Anterior cingulate cortex (tissue), 58 donors: ENCODE measurements at places on chromosomes 11 and 22.
A peak's percentile ranks its signal among the peaks of the same experiment; 100 is the strongest.

- no peak for DNase-seq
These were observed 6.3 kb downstream of the OVOL1 start for GRCh38 chr11:65793144-65793581.

GRCh38 chr11:104060820-104061219 is 24.4 kb downstream of the DDI1 start:
- DNase-seq: no peak

DNA sequence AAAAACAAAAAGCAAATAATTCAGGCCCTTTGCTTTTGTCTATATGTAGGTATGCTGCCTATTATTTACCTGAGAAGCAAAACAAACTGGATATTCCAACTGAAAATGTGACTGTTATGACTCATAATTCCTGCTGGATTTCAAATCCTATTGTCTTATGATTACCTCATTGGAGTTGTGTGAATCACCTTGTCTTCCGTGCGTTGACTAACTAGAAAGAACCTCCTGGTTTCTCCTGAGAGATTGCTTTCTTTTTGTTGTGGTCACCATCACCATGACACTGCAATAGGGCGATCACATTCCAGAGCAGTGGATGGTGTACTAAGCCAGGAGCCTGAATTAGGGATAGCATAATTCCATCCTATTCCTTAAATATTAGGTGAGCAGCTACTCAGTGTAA is 23.0 kb upstream of the EXPH5 start:
- no peak for DNase-seq

DNA sequence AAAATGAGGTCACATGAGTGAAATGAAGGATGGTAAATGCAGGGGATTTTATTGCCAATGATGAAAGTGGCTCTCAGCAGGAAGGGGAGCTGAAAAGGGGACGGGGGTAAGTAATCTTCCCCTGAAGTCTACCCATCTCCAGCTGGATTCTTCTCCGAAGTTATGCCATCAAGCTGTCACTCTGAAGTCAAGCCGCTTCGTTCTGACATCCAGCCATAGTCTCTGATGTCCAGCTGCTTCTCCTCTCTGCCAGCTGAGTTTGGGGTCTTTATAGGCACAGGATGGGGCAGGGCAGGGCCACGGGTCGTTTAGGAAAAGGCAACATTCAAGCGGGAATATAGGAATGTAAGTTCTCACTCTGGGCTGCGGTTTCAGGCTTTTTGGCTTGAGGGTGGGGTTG is 181.9 kb upstream of the ANO3 start:
- DNase-seq: no peak

DNA sequence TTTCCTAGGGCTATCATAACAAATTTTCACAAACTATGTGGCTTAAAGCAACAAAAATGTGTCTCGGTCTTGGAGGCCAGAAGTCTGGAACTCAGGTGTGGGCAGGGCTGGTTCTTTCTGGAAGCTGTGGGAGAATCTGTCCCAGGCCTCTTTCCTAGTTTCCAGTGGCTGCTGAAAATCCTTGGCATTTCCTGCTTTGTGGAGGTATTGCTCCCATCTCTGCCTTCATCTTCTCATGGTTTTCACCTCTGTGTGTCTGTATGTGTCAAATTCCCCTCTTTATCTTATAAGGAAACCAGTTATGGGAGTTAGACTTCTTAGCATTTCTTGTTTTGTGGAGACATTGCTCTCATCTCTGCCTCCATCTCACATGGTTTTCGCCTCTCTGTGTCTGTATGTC is 130.4 kb upstream of the PLET1 start:
- no peak for DNase-seq

DNA sequence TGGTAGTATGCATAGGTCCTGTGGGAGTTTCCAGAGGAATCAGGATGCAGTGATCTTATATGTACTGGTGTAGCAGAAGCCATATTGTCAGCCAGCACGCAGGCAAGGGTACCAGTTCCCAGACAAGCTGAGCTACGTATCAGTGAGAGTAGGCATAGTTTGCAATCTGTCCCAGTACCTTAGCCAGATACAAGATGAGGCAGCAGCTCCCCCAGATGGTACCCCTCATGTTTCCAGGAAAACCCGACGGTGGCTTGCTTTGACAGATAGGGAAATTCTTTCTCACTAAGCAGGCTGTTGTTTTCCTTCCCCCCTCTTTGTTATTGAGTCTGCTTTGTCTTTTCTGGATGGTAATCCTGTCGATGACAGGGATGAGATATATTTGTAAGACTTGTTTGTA is 109.7 kb upstream of the RRM1 start:
- DNase-seq: peak; percentile 7

DNA sequence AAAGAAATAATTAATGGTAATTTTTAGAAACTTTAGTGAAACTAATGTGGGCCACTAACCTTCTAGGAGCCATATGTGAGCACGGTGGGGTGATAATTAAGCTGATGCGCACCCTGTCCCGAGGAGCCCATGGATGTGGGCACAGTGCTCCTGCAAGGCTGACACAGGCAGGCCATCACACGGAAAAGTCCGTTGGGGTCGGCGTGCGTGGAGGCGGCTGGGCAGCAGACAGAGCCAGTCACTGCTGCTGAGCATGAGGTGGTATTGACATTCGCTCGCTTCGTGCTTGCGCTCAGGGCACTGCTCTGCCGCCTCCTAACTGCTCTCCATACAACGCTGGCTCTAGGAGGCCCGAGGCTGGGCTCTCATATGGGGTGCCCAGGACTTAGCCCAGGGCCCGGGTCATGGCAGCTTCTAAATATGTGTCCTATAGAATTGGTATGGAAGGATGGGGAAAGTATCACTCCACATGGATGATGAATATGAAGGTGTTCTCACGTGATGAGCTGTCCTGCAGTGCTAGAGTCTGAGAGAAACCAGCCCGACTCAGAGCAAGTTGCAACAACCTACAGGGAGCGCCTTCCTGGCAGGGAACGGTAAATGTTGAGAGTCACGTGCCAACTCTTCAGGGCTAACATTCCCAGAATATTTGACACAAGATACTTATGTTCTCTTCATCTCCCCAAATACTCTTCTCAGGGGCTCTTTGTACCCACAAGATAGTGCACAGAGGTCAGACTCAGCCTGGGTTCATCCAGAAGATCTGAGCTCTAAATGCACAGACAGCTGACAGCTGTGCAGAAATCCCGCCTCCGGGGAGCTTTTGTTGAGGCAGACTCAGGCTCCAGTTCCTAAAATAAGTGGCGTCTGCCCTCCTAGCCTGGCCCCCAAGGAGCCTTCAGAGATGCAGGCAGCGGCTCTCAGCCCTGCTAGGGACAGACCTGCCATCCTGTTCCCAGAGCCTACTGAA is 50.6 kb upstream of the ARFGAP3 start:
- DNase-seq: no peak
